ENCODE measurements at places on chromosomes 2 and 18. TPM values are rescaled to one million over a fixed set of nuclear protein-coding genes. Genes with fewer than 3 reads are reported as not detected.
A peak's percentile ranks its signal among the peaks of the same experiment; 100 is the strongest.

DNA sequence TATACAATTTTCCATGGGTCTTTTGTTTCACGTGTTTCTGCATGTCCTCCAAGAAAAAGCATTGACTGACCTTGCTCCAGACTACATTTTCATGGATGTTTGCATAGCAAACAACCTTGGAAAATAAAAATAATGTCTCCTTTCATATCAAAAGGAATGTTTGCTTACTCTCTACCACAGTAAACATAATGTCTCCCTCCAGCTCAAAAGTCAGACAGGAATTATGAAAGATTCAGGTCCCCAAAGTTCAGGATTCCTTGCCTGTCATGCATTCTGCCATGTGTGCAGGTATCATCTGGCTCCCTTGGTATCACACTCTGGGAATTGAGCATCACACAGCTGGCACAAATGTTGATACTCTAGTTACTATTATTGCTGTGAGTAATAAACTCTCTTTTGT is 103.1 kb upstream of the ZC3H15 start:
- H3K36me3 ChIP-seq = no peaks in the 10 kb centered on the region
- H3K27ac ChIP-seq = no peak overlapping the region
- no peaks in the 10 kb centered on the region for H3K4me1 ChIP-seq
- no peak for DNase-seq

Gene LAMA3
- not detected for total RNA-seq

- no peaks in the 10 kb centered on the region for H3K27me3 ChIP-seq
- no peak overlapping the region for H3K4me3 ChIP-seq
- no peak for DNase-seq
- no peak overlapping the region for H3K27ac ChIP-seq
These were observed 31.2 kb downstream of the VSNL1 start for GRCh38 chr2:17571681-17572080.

GRCh38 chr2:173229086-173229485 is 125.6 kb upstream of the CDCA7 start:
- no peaks in the 10 kb centered on the region for H3K4me1 ChIP-seq
- no peaks in the 10 kb centered on the region for H3K27me3 ChIP-seq
- no peak overlapping the region for H3K27ac ChIP-seq
- no peak for DNase-seq

Gene DAPL1
- not detected for total RNA-seq

Gene GNLY
- 7.7 TPM for total RNA-seq

DNA sequence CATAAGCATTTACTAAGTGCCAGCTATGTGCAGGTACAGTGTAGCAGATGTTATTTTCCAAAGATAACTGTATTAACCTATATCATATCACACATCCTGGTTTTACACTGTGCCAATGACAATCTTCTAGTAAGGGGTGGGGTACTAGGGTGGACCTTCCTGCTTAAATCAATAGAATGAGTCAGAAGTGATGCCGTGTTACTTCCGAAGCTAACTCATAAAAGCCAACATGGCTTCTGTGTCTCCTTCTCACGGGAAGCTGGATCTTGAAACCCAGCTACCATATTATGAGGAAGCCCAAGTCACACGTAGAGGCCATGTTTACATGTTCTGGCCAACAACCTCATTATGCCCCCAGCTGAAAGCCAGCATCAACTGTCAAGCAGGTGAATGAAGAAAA is 59.1 kb downstream of the MRPL33 start:
- no peak for DNase-seq
- H3K27me3 ChIP-seq = no peaks in the 10 kb centered on the region
- H3K4me3 ChIP-seq = no peak overlapping the region
- no peaks in the 10 kb centered on the region for H3K4me1 ChIP-seq
- H3K36me3 ChIP-seq = no peaks in the 10 kb centered on the region
- no peak overlapping the region for H3K27ac ChIP-seq

DNA sequence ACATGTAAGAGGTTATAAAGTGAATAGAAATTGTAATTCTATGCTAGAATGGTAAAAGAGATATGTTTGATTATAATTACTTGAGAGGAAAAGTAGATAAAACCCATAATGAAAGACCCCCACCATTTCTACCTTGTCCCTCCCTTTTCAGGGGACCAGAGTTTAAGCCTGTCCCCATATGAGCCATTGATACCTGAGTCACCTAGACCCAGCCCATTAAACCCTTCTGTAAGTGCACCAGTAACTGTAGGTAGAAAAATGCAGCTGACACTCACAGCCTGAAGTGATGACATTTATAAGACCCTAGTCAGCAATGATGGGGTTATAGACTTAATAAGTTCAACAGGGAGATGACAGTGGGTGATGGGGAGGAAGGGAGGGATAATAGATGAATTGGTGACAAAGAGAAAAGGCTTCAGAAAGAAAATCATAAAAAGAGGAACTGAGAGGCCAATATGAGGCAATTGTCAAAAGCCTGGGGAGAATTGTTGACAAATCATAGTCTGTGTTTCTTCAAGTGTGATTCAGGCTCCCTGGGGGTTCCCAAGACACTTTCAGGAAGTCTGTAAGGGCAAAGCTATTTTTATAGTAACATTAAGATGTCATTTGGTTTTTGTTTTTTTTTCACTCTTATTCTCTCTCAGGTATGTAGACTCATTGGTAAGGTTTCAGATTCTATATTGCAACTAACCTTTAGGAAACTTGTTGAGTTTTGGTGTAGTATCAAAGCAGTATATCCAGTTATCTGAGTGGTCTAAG is 544.2 kb downstream of the SATB2 start:
- H3K4me3 ChIP-seq = no peak overlapping the region
- DNase-seq = no peak
- no peaks in the 10 kb centered on the region for H3K36me3 ChIP-seq
- H3K27ac ChIP-seq = no peak overlapping the region

GRCh38 chr2:70918016-70918415 is 17.7 kb upstream of the ATP6V1B1 start:
- H3K4me1 ChIP-seq = no peaks in the 10 kb centered on the region
- H3K4me3 ChIP-seq = no peak overlapping the region
- H3K27me3 ChIP-seq = peaks cover 10% of the 10 kb centered on the region
- no peak overlapping the region for H3K27ac ChIP-seq
- H3K36me3 ChIP-seq = no peaks in the 10 kb centered on the region

GRCh38 chr2:226410247-226410835 is 389.3 kb downstream of the IRS1 start:
- H3K4me3 ChIP-seq = no peak overlapping the region
- no peaks in the 10 kb centered on the region for H3K27me3 ChIP-seq

- no peak overlapping the region for H3K4me3 ChIP-seq
- H3K27me3 ChIP-seq = no peaks in the 10 kb centered on the region
- peaks cover 18% of the 10 kb centered on the region for H3K4me1 ChIP-seq
- no peak for DNase-seq
These were observed 13.0 kb upstream of the LBH start for GRCh38 chr2:30218338-30218713.

- H3K27ac ChIP-seq = no peak overlapping the region
- no peaks in the 10 kb centered on the region for H3K4me1 ChIP-seq
- H3K4me3 ChIP-seq = no peak overlapping the region
These were observed 31.7 kb upstream of the MAP4K3 start for GRCh38 chr2:39468579-39469451.

Gene SYT4
- not detected for total RNA-seq

DNA sequence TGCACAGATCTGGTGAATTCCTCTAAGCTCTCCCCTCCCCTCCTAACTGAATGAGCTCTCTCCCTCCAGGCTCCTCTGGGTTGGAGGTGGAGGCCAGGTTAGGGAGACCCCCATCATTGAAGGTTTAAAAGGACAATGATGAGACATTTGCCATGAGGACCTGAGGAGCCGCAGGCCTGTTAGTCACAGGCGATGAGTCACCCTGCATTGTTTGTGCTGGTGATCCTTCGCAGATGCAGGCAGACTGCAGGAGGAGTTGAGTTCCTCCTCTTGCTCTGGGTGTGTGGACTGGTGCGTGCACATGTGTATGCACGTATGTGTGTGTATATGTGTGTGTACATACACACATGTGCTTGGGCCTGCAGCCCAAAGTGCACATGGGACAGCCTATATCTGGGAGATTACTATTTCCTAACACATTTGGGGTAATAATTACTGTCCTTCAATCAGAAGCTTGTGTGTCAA is 42.0 kb downstream of the MCFD2 start:
- no peak overlapping the region for H3K27ac ChIP-seq
- H3K4me1 ChIP-seq = no peaks in the 10 kb centered on the region
- H3K4me3 ChIP-seq = no peak overlapping the region
- H3K27me3 ChIP-seq = no peaks in the 10 kb centered on the region

Gene UGT1A3
- total RNA-seq = not detected

GRCh38 chr2:232875256-232876121 is 5.4 kb downstream of the SNORC start:
- H3K27me3 ChIP-seq = peaks cover 9% of the 10 kb centered on the region
- H3K27ac ChIP-seq = no peak overlapping the region
- H3K4me1 ChIP-seq = no peaks in the 10 kb centered on the region
- no peak for DNase-seq
- no peaks in the 10 kb centered on the region for H3K36me3 ChIP-seq

DNA sequence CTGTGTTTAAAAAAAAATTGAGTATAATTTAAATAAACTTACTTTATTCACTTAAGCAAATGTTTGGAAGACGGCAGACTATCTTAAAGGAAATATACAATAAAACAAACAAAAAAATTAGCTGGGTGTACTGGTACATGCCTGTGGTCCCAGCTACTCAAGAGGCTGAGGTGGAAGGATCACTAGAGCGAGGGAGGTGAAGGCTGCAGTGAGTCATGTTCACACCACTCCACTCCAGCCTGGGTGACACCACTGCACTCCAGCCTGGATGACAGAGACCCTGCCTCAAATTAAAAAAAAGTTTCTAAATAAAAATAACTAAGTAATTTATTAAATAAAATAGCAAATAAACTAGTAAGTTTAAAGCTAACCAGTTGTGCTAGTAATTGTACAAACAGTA is 7.5 kb downstream of the PUM2 start:
- H3K4me1 ChIP-seq = peaks cover 82% of the 10 kb centered on the region
- no peaks in the 10 kb centered on the region for H3K27me3 ChIP-seq
- H3K27ac ChIP-seq = no peak overlapping the region
- peaks cover 3% of the 10 kb centered on the region for H3K36me3 ChIP-seq
- DNase-seq = no peak

GRCh38 chr2:67268797-67269196 is 128.3 kb upstream of the ETAA1 start:
- no peak for DNase-seq
- no peak overlapping the region for H3K4me3 ChIP-seq
- no peaks in the 10 kb centered on the region for H3K4me1 ChIP-seq
- no peaks in the 10 kb centered on the region for H3K27me3 ChIP-seq
- H3K36me3 ChIP-seq = no peaks in the 10 kb centered on the region

Gene DCDC2C
- not detected for total RNA-seq

- H3K27me3 ChIP-seq = no peaks in the 10 kb centered on the region
- H3K27ac ChIP-seq = no peak overlapping the region
- no peak for DNase-seq
- peaks cover 9% of the 10 kb centered on the region for H3K4me1 ChIP-seq
These were observed 19.5 kb upstream of the YWHAQ start for GRCh38 chr2:9650119-9650821.

Gene CABYR
- 1.2 TPM for total RNA-seq

GRCh38 chr18:11037533-11038240 is 111.7 kb downstream of the PIEZO2 start:
- no peak for DNase-seq
- H3K36me3 ChIP-seq = no peaks in the 10 kb centered on the region
- H3K4me1 ChIP-seq = no peaks in the 10 kb centered on the region
- no peak overlapping the region for H3K27ac ChIP-seq

Gene MSTN
- total RNA-seq = not detected

- no peaks in the 10 kb centered on the region for H3K4me1 ChIP-seq
- no peak overlapping the region for H3K27ac ChIP-seq
- H3K27me3 ChIP-seq = no peaks in the 10 kb centered on the region
- DNase-seq = no peak
These were observed 214.6 kb upstream of the VWC2L start for GRCh38 chr2:214196260-214196659.

GRCh38 chr2:46942891-46943626 is 27.5 kb upstream of the MCFD2 start:
- no peak for DNase-seq
- peaks cover 47% of the 10 kb centered on the region for H3K4me1 ChIP-seq
- H3K36me3 ChIP-seq = no peaks in the 10 kb centered on the region
- peak overlapping the region; percentile 96 for H3K4me3 ChIP-seq
- peak overlapping the region; percentile 96 for H3K27ac ChIP-seq
- no peaks in the 10 kb centered on the region for H3K27me3 ChIP-seq

DNA sequence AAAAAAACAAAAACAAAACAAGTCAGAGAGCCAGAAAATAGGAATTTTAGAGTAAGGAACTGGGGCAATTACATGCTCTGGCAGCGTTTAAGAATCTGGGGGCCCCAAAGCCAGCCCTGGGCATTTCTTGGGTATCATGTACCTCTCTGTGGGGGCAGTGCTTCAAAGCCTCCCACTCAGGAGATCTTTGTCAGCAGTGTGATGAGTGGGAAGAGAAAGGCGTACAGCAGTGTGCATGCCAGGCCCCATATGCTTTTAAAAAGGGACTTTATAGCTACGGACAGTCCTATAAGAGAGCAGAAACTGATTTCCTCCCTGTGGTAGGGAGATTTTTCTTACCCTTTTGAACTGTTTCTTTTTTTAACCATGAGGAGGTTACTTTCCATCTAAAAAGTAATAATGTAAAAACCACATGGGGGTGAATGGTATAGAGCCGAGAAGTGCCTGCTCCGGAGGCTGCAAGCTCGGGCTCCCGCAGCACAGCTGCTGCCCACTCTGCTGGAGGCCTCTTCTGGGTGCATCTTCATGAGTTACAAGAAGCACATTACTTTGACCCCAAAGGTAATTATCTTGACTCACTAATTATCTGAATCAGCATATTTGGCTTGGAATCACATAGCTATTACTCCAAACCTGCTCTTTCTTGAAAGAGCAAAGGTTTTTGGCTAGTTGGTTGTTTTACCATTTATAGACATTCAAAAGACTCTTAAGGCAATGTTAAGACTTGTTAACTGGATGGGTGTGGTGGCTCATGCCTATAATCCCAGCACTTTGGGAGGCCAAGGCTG is 46.4 kb downstream of the PROC start:
- no peaks in the 10 kb centered on the region for H3K4me1 ChIP-seq
- no peak for DNase-seq
- no peak overlapping the region for H3K4me3 ChIP-seq
- no peaks in the 10 kb centered on the region for H3K27me3 ChIP-seq
- no peak overlapping the region for H3K27ac ChIP-seq

All from CD8-positive, alpha-beta memory T cell (primary cell).